ENCODE measurements at places on chromosomes 11 and 22.
A peak's percentile ranks its signal among the peaks of the same experiment; 100 is the strongest.

GRCh38 chr11:57751676-57752253 lies at the start of gene BTBD18:
Gene BTBD18 (minus strand): TSS chr11:57751819. CDS start chr11:57751188, 631 bp downstream.
- no peak for DNase-seq

- DNase-seq, result no peak
These were observed 1243.9 kb downstream of the LRRC4C start for GRCh38 chr11:40215556-40215955.

DNA sequence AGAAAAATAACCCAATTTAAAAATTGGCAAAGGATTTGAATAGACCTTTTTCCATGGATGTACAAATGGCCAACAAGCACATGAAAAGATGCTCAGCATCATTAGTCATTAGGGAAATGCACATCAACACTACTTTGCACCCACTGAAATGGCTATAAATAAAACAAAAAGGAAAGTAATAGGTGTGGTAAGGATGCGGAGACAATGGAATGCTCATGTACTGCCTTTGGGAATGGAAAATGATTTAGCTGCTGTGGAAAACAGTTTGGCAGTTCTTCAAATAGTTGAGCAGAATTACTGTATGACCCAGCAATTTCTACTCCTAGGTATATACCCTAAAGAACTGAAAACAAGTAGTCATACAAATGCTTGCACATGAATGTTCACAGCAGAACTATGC lies 37.4 kb downstream of the LARGE2 start:
- no peak for DNase-seq

GRCh38 chr11:87280143-87280542 lies 242.4 kb downstream of the TMEM135 start:
- DNase-seq, result no peak

GRCh38 chr11:119935349-119935925 lies 202.5 kb downstream of the TRIM29 start:
- peak; percentile 21 for DNase-seq

DNA sequence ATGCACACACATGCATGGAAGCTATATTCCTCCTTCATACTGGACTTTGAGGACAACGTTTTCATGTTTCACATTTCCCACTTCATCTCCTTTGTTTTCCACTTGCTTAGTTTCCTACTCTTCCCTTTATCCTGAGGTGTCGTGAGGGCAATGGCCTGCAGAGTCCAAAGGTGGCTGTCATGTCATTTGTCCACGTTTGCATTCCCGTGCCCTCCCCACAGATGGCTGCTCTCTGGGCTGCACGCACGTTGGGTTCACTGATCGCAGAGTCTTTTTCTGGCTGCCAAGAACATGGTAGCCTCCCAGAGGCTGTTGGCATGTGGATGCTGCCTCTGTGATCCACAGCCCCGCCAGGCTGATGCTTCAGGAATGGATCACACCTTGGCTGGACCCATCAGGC lies 256.0 kb downstream of the ST3GAL4 start:
- DNase-seq, result no peak

DNA sequence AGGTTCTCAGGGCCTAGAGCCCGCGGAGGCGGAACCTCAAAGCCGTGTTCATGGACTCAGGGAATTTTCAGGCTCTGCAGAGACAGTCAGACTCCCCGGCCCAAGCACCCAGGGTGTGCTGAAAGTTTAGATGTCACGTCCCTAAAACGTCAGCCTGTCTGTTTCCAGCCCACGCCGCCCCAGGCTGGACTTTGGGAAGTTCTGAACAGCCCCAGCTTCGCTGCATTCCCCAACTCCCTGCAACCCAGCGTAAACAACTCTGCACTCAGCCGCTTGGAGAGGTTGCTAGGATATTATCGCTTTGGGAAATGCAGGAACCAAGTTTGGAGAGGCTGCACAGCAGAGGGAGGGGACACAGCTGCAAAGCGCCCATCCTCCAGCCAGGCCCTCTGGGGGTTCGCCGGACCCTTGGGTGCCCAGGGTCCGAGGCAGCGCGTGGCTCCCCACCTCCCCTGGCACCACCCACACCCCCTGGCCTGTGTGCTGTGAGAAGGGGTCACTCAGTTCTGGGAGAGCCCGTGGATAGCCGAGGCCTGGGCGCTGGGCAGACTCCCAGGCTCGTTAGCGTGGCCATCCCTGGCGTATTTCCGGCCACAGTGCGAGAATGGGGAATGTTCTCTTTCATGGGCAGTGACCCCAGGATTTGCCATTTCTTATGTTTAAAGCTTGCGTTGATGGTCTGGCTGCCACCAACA lies 120.5 kb upstream of the FGF3 start:
- DNase-seq, result no peak

DNA sequence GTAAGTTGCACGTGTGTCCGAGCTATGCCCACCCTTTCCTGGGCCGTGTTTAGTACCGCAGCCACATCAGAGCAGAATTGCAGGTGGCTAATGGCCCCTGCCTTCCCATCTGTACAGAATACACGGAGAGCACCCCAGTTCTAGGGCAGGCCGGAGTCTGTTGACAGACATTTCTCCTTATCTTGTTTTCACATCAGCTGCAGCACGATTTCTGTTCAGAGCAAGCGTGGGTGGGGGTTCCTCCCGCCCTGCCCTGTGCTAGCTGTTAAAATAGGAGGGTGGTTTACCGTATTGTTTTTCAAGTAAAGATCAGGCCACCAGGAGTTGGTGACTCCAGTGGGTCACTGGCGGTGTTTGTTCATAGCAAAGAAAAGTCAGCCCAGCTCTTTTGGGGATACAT lies 41.1 kb downstream of the UBASH3B start:
- no peak for DNase-seq

GRCh38 chr11:7927635-7928034 lies 3.4 kb downstream of the OR10A6 start:
- no peak for DNase-seq

DNA sequence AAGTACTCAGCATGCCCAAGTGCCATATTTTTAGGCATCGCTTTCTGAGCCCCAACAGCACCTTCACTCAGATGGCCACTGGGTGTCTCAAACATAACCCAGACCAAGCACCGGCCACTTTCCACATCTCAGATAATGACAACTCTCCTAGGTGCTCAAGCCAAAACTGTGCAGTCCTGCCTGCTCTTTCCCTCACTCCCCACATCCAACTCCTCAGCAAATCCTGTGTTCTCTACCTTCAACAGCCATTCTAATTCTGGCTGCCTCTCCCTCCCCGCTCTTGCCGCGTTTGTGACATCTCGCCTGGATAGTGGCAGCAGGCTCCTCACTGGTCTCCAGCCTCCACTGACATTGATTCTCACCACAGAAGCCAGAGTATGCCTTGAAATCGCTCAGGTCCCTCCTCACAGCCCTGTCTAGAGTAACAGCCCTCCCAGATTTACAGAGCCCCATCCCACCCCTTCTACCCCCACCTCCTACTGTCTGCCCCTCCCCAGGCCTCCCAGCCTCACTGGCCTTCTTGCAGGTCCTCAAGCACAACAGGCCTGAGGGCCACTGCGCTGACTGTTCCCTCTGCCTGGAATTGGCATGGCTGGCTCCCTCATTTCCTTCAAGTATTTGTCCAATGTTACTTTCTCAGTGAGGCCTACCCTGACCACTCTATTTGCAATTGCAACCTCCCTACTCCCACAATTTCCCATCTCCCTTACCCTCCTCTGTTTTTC lies 1.3 kb upstream of the PHETA2 start:
- DNase-seq, result no peak

GRCh38 chr11:115653076-115653475 lies 148.9 kb upstream of the CADM1 start:
- DNase-seq, result no peak

GRCh38 chr11:71119656-71120269 lies 132.6 kb downstream of the SHANK2 start:
- no peak for DNase-seq

- DNase-seq, result no peak
These were observed 686 bp downstream of the KIF18A start for GRCh38 chr11:28107191-28107749.

DNA sequence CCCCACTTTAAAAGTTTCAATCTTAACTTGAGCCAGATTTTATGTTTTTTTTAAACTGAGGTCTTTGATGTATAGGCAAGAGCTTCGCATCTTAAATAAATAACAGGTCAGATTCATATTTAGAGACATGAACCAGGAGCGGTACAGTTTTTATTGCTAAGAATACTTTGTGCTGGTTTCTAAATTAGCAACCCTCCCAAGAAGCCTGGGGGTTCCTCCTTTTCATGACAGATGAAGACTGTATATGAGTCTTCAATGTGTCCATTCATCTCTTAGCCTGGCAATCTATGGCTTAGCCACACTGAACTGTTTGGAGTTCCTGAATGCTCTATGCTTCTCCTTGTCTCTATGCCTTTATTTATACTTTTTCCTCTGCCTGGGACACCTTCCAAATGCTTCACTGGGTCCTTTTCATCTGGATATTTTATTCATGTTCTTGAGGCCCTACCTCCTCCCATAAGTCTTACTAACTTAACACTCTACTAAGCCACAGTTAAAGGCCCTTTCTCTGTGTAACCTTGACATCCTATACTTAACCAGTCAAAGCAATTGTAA lies 338.6 kb downstream of the INSC start:
- no peak for DNase-seq

DNA sequence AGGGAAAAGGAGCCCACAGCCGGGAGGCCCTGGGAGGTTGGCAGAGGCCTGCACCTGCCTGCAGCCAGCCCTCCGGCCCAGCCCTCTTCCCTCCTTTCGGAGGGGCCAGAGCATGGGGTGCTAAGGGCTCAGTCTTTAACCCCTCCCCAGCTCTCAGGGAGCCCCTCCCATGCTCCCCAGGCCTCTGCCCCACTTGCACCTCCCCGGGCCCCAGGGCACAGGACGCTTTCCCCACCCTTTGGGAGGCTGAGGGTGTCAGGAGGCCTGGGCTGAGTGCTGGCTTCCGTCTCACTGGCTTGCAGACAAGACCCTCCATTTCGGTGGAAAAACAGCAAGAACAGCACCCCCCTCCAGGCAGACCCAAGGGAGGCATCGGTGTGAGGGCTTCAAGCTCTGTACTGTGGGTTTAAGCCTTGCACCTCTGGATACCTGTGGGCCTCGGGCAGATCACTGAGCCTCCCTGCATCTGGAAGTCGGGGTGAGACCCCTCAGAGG lies 7.3 kb downstream of the ASCL2 start:
- DNase-seq, result no peak

DNA sequence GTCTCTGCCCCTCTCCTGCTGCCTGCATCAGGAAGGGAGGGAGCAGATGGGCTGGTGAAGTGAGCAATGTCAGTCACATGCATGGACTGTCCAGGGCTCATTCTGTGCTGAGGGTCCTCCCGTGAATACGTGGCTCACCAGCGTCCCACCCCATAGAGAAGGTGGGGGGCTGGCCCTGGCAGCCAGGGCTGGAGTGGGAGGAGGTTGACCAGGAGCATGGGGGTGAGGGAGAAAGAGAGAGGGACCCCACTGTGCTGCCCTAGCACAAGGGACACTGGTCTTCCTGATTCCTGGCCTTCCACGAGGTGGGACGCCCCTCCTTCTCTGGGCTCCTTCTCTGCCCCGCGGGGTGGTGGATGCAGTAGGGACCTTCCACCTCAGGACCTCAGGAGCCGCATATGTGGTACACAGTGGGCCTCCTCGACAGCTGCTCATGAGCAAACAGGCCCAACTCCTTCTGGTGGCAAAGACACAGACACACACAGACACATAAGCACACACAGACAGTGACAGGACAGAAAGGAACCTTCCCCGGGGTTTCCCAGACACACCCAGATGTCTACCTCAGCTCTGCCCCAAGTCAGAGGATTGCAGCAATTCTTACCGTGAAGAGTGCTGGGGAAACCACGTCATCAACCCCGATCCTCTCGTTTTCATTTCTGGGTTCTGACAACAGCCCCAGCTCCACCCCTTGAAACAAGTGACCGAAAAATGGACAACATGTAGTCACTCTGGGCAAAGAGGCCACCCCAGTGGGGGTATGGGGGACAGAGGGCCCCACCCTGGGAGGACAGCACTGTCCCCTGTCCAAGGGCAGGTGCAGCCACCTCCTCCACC lies 3.6 kb upstream of the APOBEC3A start:
- DNase-seq, result no peak

- DNase-seq, result no peak
These were observed 76.9 kb upstream of the CADM1 start for GRCh38 chr11:115580927-115581680.

DNA sequence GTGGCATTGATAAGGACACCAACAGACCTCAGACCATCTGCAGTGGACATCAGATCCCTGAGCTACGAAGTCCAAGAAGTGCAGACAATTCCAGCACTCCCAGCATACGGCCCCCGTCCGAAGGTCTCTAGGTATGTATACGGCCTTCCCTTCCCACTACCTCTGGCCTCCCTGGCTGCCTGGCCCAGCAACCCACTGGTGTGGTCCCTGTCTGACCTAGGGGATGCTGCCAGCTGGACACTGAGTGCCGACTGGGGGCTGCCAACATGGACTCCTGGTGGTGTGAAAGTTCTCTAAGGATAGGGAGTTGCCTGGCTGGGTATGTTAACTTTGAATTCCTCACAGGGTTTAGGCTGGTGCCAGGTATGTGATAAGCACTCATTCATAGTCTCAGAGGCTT lies 17.5 kb upstream of the TEF start:
- no peak for DNase-seq

DNA sequence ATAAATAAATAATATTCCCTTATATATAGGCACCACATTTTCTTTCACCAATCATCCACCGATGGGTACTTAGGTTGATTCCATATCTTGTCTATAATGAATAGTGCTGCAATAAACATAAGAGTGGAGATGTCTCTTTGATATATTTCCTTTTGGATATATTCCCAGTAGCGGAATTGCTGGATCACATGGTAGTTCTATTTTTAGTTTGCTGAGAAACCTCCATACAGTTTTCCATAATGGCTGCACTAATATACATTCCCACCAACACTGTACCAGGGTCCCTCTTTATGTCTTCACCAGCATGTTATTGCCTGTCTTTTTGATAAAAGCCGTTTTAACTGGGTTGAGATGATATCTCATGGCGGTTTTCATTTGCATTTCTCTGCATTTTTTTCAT lies 23.6 kb downstream of the PAMR1 start:
- DNase-seq, result no peak

DNA sequence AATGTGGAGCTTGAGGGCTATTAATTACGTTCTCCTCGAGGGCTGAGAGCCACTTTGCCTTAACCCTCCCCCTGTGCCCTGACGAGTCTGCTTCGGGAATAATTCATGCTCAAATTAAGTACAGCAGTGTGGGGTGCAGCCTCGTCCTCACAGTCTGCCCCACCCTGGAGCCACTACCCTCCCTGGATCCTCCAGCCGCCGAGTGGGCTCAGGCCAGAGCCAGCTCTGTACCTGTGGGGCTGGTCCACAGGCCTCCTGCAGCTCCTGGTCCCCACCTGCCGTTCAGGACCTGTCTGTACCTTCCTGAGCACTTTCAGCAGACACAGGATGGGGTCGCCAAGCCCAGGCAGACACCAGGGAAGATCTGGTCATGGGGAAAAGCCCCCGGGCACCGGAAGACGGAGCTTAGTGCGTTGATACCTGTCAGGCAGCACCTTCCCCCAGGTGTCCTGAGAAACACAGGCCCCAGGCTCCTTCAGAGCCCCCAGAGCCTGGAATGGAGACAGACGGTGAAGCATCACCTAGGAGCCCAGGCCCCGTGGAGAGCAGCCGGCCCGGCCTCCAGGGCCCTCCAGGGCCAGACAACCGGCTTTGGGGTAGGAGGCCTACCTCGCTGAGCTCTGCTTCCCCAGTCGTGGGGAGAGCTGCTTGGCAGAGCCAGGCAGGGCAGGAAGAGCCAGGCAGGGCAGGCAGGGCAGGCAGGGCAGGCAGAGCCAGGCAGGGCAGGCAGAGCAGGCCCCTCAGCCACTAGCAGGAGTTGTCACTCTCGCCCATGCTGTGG lies 9.7 kb downstream of the TSPAN32 start:
- no peak for DNase-seq

GRCh38 chr11:70694371-70694770 lies 296.0 kb downstream of the CTTN start:
- no peak for DNase-seq

- DNase-seq, result no peak
These were observed 6.2 kb downstream of the NAA40 start for GRCh38 chr11:63944987-63945386.

- DNase-seq, result no peak
These were observed 377.0 kb downstream of the ETS1 start for GRCh38 chr11:128210148-128210940.
